Posterior cingulate gyrus (tissue), 11 donors: ENCODE measurements at places on chromosomes 3 and 15.

DNA sequence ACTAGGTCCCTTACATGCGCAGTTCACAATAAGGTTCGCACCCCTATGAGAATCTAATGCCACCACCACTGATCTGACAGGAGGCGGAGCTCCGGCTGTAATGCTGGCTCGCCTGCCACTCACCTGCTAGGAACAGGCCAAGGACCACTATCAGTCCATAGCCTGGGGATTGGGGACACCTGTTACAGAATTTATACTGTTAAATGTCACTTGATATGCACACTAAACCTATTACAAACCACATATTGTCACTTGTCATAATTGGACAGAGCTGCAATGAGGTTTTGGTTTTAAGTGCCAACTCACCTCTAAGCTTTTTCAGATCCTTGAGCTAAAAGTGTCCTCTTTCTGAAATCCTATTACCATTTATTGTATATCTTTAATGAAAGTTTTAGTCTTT is 507.9 kb upstream of the TPRG1 start:
- DNase-seq: no peak

DNA sequence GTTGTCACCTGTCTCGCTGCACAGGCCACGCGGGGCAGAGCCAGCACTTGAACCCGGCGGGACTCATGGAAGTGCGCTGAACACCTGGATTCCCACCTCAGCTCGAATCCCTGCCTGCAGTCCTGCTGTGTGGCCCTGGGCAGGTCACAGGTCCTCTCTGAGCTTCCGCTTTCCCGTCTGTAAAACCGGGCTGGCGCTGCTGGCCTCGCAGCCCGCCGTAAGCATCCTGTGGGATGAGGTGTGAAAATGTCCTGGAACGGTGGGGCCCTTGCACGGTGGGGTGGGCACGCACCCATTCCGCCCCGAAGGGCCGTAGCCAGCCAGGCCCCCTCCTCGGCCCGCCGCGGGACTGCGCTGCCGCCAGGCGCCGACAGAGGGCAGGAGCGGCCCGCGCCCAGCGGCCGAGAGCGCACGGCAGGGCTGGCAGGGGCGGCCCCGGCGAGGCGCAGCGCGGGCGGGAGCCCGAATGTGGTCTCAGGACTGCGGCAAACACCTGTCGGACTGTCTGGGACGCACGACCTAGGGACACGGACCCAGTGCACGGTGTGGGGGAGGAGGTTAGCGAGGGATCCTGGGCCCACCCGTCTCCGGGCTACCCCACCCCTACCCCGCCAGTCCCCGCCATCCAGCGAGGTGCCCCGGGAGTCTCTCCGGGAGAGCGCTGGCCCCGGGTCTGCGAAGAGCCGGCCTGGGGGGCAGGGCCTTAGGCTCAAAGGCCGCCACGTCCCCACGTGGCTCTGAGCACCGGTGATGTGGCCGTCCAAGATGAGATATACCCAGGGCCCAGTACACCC is 40.4 kb downstream of the DNAJB8 start:
- DNase-seq: peak; percentile 36

- peak; percentile 82 for DNase-seq
Measured at GRCh38 chr3:141441381-141442364, 45.2 kb upstream of the RASA2 start.

GRCh38 chr3:149603126-149604074 is 54.4 kb downstream of the WWTR1 start:
- no peak for DNase-seq

GRCh38 chr3:87987952-87988351 is 70.9 kb downstream of the CGGBP1 start:
- no peak for DNase-seq

GRCh38 chr15:69000725-69001503 is 13.6 kb upstream of the NOX5 start:
- DNase-seq: no peak

GRCh38 chr3:35832140-35832571 is 192.8 kb downstream of the ARPP21 start:
- no peak for DNase-seq

GRCh38 chr3:127052121-127052561 is 69.2 kb downstream of the PLXNA1 start:
- DNase-seq: no peak

DNA sequence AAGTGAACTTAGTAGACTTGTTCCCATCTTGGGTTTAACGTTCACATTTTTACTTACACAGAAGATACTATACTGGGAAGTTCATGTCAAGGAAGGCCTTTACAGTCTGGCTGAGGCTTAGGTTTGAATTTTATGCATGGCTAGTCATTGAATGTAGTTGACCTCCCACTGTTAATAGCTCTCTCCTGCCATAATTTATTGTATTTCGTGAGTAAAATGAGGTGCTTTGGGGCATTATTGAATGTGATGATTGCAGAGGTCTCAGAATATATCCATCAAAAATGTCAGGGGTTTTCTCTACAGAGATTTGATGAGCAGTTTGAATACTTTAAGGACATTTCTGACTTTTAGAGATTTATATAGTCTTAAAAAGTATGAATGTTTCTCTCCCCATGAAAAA is 356.6 kb upstream of the GRM7 start:
- no peak for DNase-seq

- no peak for DNase-seq
Measured at GRCh38 chr3:78729946-78730345, 1037.9 kb downstream of the ROBO1 start.

GRCh38 chr3:51934139-51934850 is 7.4 kb downstream of the RRP9 start:
- DNase-seq: no peak

DNA sequence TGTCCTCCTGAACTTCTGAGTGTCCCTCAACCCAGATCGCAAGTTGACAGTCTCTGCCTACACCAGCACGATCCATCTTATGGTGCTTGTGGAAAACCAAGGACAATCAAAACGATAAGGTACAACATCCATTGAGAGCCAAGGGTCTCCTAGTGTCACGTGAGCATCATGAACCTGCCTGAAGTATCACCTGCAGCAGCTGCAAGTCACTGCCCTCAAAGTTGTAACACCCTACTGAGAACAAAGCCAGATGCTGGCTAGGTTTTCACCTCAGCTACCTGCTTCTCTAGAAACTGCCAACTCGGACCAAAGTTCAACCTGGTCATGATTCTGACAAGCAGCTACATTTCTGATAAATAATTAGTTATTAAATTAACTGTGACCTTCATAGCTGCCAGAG is 17.5 kb downstream of the C2CD4B start:
- no peak for DNase-seq

DNA sequence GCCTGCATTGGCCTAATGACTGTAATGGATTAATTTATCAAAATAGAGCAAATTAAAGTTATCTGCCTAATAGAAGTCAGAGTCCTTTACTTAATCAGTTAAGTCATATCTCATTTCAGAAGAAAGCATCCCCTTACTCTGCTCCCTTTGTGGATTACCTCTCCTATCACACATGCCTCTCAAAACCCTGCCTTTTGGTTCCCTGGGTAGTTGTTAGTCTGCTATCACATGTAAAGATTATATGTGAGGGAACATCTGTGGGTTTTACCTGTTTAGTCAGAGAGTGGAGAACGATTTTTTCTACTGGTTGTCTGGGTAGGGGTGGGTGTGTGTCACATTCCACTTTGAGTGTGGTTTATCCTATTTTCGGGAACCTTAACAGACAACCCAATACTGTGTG is 16.4 kb downstream of the UBE2E2 start:
- no peak for DNase-seq

- DNase-seq: no peak
Measured at GRCh38 chr3:32586356-32586755, 15.7 kb upstream of the DYNC1LI1 start.

DNA sequence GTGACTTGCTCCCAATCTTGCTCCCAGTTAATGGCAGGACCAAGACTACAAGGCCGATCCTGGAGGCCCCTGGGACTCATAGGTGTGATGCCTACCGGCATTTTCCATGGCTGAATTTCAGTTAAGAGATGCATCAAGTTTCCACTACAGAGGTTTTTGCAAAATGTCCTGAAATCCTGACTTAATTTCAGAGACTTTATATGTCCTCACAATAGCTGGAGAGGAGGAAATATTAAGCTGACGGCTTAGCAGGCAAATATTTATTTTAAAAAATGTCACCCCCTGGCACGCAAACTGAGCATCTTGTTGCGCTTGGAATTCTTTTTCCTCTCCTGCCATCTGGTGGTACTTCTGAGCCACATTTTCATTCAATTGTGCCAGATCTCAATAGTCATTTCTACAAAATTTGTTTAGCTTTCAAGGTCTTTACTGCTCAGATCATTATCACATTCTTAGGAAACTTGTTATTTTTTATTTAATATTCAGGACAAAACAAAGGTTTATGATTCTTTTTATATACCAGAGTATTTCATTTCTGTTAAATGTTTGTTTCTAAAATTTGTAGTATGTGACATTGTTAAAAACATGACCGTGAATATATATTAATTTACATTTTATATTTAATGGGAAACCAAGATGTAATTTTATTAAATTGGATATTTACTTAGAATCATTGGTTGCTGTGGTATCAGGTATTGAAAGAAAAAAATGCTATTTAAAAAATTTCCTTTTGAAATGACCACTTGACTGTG is 189.2 kb upstream of the THRB start:
- DNase-seq: no peak

- no peak for DNase-seq
Measured at GRCh38 chr3:175737646-175738572, 878.8 kb downstream of the NAALADL2 start.

- no peak for DNase-seq
Measured at GRCh38 chr3:26082911-26083310, 293.0 kb downstream of the OXSM start.

DNA sequence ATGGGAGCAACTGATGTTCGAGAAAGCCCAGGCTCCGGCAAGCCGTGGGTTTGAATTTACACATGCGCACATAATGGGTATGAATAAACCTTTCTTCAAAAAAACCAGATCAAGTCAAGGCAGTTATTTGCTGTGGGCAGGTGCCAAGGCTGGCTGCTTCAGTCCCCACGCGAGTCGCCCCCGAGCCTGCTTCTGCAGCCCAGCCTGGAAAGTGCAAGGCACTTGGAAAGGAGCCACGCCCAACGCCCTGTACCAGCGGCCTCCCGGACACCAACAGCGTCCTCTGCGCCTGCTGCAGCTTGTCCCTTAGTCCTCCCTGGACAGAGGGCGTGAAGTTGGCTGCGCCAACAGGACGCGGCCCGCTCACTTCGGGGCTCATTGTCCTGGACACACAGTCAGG is 68.9 kb downstream of the KLF15 start:
- DNase-seq: peak; percentile 94

DNA sequence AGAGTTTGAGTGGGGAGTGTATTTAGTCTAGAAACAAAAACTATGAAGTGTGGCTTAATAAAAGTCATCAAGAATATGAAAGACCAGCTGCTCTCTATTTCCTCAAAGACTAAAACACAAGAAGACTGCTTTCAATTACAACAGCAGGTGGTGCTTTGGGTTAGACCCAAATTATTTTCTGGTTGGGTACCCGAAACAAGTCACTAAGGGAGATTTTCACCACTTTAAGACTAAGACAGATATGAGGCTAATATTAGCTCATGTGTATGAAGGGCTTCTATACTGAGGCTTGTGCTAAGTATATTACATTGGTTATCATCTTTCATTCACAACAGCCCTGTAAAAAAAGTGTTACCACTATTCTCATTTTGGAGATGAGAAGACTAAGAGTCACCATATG is 43.1 kb downstream of the COL8A1 start:
- no peak for DNase-seq

DNA sequence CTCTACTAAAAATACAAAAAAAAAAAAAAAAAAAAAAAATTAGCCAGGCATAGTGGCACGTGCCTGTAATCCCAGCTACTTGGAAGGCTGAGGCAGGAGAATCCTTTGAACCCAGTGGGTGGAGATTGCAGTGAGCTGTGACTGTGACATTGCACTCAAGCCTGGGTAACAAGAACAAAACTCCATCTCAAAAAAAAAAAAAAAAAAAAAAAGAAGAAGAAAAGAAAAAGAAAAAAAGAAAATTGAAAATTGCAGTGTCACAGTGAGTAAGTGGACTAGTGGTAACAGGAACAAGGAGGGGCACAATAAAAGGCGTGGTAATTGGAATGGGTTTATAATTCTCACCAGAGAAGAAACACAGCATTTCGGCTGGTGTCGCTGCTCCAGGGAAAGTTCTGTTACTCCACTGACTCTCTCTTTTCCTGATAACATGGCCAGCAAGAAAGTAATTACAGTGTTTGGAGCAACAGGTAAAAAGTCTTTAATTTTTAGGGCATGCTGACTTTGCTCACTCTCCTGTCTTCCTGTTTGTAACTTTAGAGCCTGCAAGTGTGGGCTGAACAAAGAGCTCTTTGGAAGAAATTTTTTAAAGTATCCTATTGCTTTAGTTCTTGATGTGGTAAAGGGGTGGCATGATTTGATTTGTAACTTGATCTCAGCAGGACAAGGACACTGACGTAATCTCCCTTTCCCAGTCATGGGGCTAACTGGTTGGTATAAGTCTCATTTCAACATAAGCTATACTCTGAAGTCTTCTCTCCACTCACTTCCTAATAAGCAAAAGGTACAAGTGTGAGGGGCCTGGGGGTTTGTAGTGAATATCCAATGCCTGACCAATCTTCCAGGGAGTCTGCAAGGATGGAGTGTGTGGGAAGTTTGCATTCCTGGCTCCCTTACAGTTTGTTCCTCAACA is 22.1 kb upstream of the TRA2B start:
- DNase-seq: no peak

- DNase-seq: no peak
Measured at GRCh38 chr15:61216519-61216918, 12.6 kb downstream of the RORA start.

DNA sequence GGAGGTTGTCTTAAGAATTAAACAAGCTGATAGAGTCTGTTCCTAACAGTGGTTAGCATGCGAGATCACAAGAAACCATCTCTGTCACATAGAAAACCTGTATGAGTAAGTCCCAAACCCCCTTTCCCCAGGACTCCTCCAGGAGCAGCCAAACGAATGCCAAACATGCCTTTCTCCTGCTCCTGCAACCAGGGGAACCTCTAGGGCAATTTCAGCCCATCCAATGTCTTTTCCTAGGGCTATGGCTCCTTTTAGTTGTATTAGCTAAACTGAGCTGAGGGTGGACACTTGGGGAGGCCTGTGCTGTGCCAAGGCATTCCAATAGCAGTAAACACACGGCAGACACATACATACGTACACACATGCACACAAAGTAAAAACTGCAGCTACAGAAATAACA is 36.5 kb upstream of the TIMP4 start:
- no peak for DNase-seq

GRCh38 chr3:17233398-17233800 is 348.6 kb downstream of the PLCL2 start:
- peak; percentile 15 for DNase-seq
